T-helper 9 cell (primary cell): ENCODE measurements at places on chromosomes 11 and 22.

DNA sequence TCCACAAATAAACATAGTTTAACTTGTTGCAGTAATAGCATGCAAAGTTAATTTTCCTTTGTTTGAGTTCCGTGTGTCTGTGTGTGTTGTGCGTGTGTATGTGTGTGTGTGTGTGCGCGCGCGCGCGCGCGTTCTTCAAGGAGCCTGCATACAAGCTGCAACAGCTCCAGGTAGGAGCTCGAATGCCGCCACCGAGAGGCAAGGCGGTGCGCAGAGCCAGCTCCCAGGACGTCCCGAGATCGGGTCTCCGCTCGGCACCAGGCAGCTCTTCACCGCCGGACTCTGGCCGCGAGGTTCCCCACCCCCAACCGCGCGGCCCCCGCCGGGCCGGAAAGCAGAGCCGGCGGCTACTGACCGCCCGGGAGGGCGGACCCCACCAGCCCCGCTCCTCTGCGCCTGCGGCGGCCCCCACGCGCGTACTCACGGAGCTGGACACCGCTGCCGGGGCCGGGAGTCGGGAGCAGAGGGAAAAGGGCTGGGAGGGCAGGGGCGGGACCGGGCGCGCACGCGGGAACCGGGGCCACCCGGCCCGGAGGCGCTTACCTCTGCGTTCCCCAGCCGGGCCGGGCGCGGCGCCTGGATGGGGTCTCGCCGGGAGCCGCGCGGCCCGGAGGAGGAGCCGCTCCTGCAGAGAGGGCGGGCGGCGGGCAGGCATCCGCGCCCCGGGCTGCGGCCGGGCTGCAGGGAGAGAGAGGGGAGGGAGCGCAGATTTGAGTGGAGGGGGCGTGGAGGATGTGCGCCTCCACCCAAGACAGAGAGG, 40.4 kb upstream of the AKIP1 start:
- DNase-seq = no peak

- no peak for DNase-seq
These were observed 98.9 kb upstream of the TP53AIP1 start for GRCh38 chr11:129041611-129042018.

DNA sequence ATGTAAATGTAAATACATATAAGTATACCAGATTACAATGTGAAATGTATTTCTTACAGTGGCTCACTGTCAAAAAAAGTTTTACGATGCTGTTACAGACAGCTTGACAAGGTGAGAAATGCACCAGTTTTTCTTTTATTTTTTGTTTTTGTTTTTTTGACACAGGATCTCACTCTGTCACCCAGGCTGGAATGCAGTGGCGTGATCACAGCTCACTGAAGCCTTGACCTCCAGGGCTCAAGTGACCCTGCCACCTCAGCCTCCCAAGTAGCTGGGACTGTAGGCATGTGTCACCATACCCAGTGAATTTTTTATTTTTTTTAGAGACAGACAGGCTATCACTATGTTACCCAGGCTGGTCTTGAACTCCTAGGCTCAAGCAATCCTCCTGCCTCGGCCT, 9.2 kb downstream of the CCDC73 start:
- DNase-seq = no peak

- no peak for DNase-seq
These were observed 1278.0 kb upstream of the CNTN5 start for GRCh38 chr11:97742717-97743116.

- no peak for DNase-seq
These were observed 57.9 kb downstream of the DBX1 start for GRCh38 chr11:20102397-20102796.

- no peak for DNase-seq
These were observed 110.9 kb downstream of the KCNC1 start for GRCh38 chr11:17845431-17845881.

DNA sequence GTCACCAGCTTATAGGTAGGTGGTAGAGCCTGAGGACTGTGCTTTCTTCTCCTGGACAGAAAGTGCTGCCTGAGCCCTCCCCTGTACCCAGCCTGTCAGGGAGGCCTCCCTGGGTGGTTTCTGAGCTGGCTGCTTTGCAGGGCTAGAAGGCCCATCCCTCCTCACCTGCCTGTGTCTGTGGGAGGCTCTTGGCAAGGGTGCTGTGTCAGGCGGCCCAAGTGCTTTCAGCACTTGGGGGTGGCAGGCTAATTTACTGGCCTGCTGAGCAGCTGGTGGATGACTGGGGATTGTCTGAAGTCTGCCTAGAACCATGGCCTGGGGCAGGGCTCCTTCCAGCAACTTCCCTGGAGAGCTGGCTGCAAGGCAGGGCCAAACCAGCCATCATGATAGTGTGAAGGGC, 139.0 kb upstream of the NAV2 start:
- DNase-seq = no peak

DNA sequence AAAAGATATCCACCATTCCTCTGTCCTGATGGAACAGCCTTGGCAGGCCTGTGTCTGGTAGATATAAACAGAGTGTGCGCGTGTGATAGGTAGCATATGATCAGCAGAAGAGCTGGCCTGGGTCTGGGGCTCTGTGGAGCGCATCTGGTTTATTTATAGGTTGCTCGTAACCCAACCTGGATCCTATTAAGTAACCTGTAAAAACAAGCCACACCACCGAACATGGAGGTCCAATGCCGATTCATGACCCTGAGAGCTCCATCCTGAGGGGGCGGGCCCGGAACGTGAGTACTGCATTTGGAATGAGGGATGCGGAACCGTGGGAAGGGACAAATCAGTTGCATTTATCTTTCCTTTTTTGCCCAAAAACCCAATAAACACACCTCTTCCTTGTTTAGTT, 31.9 kb upstream of the APOL5 start:
- no peak for DNase-seq

DNA sequence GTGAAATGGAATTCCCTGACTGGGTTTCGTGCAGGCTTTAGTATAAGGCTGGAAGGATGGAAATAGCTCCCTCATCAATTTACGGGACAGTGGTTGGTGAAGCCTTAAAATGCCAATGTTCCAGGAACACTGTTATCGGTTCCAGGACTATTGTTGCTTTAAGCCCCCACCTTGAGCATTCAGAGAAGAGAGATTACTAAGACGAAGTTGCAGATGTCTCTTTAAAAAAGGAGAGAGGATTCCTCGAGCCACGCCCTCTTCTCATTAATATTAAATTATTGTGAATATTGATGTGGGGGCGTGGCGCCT, 195 bp upstream of the CREB3L1 start:
- DNase-seq = no peak

DNA sequence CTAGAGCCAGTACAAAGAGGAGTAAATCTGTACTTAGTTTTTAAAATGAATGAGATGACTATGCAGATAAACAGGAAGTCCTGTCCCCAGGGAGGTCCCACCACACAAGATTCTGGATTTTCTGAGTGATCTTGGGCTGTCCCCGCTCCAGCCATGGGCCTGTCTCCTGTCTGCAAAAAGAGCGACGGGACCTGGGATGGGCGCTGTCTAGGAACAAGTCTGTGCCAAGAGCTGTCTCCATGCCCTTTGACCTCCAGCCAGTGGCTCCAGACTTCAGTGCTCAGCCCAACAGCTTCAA, 6.0 kb downstream of the CSNK1E start:
- no peak for DNase-seq

- no peak for DNase-seq
These were observed 55.0 kb downstream of the RTL6 start for GRCh38 chr22:44442851-44443595.

- no peak for DNase-seq
These were observed 167.9 kb downstream of the DSCAML1 start for GRCh38 chr11:117629146-117629545.

DNA sequence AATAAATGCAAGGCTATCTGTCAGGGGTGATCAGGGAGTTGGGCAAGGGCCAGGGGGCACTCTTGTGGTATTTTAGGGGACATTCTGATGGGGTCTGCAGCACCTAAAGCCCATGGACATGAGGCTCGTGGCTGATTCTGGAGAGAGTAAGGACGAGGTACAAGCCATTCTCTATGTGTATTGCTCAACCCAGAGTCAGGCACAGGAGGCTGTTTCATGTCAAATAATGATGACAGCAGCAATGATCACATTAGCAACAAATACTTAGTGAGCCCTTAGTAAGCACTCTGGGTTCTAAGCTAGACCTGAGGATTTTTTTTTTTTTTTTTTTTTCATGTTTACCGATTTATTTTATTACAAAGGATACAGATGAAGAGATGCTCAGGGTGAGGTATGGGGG, 83.5 kb upstream of the THY1 start:
- no peak for DNase-seq

GRCh38 chr11:32379719-32380118, 55.6 kb downstream of the WT1 start:
- no peak for DNase-seq

GRCh38 chr11:4085575-4085974, 9.0 kb upstream of the RRM1 start:
- no peak for DNase-seq

DNA sequence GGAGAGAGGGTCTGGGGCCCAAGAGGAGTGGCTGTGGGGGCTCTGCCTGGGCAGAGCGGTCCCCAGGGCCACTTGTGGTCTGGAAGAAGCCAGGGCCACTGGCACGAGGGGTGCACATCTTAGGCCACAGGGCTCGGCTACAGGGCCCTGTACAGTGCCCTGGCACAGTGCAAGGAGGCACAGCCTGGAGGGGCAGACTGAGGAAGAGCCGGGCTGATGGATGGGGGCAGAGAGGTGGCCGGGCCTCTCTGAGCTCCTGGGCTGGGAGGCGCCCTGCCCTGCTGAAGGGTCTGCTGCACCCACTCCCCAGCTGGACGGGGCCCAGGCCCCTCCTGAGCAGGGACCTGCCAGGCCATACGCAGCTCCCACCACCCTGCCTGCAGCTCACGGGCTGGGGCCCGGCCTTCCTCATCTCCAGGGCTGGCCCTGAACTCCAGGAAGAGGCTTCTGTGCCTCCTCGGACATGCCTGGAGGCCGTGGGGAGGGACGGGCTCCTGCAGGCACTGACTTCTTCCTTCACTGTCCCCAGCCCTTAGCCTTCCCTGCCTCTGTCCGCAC, 123.5 kb downstream of the CACNA1I start:
- no peak for DNase-seq

DNA sequence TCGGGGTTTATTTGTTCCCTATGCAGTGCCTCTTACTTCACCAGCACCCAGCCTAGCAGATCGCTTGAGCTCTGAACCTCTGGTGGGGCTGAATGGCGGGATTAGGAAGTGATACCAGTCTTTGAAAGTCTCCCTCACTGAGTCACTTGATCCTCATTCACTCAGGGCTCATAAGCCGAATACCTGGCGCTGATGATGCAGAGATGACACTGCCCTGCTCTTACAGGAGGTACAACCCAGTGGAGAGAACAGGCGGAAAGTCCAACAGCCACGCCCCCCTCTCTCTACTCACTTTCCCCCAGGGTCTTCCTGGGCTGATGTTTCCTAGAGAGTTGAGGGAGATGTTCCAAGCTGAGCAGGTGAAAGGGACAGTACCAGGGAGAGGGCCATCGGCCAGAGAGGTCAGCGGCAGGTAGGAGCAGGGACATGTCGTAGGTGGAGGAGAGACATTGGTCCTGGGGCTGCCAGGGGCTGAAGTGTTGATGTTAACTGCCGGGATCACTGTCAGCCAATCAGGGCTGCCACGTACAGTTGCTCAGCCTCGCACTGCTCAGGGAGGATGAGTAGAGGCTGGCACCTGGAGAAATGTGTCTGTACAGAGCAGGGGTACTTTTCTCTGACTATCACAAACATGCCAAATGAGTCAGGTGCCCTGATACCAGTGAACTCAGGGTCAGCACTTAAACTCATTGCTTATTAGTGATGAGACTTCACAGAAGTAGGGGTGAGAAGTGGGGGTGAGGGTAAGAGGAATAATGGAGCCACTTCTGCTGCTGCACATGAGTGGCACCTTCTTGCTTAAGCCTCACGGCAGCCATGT, 9.9 kb upstream of the APOBEC3A start:
- no peak for DNase-seq

DNA sequence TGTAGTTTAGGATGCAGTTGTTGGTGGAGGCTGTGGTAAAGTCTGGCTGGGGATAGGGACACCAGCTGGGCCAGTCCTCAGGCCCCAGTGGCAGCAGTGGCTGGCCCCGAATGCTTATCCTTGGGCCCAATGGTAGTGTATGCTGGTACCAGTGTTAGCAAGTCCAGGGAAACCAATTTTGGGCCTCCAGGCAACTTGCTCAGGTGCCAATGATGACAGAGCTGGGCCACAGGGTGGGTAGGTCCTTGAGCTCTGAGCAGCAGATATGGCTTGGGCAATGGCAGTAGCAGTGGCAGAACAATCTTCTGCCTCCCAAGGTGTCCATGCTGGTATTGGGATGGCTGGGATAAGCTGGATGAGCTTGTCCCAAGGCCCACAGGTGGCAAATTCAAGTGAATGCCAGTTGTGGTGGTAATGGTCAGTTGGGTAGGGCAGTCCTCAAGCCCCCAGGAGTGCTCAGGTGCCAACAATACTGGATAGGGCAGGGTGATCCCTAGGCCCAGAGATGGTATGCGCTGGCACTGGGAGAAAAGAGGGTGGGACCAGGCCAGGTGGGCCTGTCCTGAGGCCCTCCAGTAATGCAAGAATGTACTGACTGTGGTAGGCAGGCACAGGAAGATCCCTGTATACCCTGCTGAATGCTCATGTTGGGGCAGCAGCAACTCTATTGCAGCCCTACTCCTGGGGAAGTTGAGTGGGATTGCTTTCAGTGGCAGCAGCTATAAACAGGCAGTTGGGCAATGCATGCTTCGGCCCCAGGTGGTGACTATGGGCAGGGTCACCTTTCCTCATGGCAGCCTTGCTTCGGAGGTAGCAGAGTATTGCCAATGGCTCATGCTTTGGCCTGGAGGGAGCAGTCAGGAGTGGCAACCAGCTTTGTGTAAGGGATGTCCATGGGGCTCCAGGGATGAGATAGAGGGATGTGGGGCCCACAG, 54.7 kb downstream of the KCNQ1OT1 start:
- DNase-seq = no peak

DNA sequence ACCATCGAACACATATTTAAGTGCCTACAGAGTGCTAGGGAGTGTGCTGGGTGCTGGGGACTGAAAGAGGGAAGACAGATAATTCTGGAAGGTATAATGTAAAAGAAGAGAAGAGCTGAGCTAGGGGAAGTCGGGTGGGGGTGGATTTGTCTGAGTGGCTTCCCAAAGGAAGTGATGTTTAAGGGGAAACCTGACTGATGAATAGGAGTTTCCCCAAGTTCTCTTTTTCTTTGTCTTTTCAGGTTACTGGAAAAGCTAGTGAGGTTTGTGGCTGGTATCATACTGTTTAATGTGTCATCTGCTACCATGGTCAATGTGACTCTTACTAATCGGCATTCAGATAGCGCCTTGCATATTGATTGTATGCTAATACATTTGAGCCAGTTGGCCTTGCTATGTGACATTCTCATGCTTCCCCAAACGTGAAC, 151.6 kb upstream of the MTMR2 start:
- DNase-seq = no peak

DNA sequence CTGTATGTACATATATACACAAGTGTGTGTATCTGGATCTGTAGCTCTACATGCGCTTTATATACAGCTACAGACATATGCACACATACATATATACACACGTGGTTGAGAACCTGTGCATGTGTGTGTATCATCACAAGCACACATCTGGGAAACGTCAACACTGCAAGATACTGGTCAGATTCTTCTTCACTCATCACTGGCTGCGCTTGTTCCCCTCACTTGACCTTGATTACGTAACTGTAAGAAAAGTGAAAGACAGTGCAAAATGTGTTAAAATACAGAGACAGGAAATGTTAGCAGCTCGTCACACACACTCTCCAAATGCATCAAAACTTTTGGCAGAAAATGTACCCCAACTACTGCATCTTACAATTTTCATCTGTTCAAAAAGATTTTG, 51.9 kb upstream of the MN1 start:
- no peak for DNase-seq
